ENCODE measurements at places on chromosomes 12 and 14. TPM values are rescaled to one million over a fixed set of nuclear protein-coding genes. Genes with fewer than 3 reads are reported as not detected.

NT5DC3 gene
- 4.1 TPM for total RNA-seq

PRIMA1 gene
- total RNA-seq, result not detected

CLEC6A gene
- total RNA-seq, result not detected

PYGL gene
- total RNA-seq, result 0.51 TPM
